Stimulated activated CD4-positive, alpha-beta T cell treated with anti-CD3 and anti-CD28 coated beads, Interleukin-1b, Interleukin-23, amount 100 ng/mL, for 4 hours (primary cell): ENCODE measurements at places on chromosomes 6 and 20.

DNA sequence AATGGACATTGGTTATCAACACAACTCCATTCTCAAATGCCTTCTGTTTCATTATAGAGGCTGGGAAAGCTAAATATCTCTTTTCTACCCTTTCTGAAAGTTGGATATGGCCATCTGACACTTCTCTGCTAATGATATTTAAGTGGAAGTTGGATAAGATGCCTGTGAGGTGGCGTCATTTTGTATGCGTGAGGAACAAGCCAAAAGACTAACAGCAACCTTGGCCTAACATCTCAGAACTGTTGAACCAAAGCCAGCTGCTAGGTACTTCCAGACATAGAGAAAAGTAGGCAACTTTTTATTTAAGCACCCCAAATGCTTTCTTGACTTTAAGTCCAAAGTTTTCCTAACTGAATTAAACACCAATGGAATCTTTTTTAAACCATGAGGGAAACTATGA lies 708.4 kb downstream of the CD109 start:
- no peak for DNase-seq

DNA sequence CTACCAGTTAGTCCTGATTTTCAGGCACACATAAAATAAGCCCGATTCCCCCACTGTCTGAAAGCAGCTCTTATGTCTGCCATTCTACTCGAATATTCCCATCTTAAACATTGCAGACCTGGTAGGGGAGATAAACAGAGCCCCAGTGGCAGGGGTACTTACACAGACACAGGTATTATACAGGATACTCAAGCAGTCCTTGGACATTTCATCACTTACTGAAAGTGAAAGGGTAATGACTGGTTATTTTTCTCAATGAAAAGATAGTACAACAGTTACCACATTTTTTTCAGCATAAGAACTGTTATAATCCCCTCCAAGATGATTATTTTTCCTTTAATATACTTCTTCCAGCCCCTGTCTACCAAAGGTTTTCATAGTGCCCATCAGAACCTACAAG lies 37.8 kb downstream of the TRPC4AP start:
- no peak for DNase-seq

GRCh38 chr20:44633187-44633810 lies 18.2 kb downstream of the ADA start:
- DNase-seq = no peak

DNA sequence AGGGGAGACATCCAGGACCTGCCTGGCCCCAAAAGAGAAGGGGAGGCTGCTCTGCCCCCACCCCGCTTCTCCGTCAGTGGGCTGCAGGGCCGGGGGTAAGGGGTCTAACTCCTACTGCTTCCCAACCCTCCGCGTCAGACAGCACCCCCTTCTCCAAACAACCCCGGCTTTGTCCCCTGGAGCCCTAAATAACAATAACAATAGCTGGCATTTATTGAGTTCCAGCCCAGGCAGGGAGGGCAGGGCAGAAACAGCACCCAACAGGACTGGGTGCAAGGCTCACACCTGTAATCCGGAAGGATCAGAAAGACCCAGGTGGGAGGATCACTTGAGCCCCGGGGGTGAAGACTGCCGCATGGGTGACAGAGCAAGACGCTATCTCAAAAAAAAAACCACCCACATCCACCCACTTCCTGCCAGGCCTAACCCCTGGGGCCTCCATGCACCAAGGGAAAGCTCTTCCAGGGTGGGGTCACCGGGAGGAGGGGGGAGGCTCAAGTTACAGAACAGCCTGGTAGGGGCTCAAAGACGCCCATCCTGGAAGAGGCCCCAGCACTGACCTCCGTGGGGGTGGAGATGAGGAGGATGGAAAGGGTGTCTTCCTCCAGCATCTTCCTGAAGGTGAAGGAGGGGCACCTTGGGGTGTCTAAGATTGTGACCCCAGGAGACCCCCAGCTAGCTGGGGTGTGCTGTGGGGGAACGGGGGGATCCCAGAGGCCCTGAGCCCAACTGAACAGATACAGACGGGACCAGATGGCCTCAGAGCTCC lies 1.3 kb upstream of the FNDC11 start:
- DNase-seq = peak; percentile 22

DNA sequence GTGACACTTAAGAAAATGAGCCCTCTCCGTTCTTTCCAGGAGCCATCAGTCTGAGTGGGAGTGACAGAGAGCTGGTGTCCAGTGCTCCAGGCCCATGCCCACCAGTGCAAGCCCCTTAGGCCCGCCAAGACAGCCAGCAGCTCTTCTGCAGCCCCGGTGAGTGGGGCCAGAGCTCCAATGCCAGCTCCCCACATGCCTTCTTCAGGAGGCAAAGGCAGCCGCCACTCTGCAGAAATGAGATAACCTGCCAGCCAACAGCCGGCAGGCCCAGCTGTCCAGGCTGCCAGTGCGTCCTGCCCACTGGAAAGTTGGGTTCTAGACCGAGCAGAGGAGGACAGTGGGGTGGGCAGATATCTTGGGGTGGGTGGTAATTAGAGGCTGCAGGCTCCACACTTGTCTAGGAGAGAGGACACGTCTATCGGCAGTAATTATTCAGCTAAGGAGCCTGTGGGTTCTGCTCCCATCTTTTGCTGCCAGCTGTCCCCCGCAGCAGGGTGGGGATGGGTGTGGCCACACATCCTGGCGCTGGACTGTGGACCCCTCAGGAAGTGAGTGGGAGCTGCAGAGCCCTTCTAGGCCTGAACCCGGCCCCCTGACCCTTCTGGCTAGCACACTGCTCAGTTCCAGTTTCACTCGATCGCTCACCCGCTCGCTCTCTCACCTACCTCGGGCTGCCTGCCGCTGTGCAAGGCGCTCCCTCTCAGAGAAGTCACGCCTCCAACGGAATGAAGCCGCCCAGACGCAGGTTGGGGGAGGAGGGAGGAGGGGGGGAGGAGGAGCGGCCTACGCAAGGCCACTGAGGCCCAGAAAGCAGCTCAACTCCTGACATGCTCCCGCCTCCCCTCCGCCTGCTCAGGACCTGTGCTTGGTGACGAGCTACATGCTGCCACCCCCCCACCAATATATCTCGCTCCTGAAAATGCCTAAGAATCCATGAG lies 3.6 kb downstream of the GRM4 start:
- DNase-seq = no peak
